ENCODE measurements at places on chromosomes 11 and 22. TPM values are rescaled to one million over a fixed set of nuclear protein-coding genes. Genes with fewer than 3 reads are reported as not detected.

MS4A12 gene
- not detected for total RNA-seq

SCGB2A2 gene
- total RNA-seq, result not detected

TXNRD2 gene
- 19.2 TPM for total RNA-seq

CLTCL1 gene
- total RNA-seq, result 9.0 TPM

MAPK8IP1 gene
- 8.5 TPM for total RNA-seq

TIMM10B gene
- 33.6 TPM for total RNA-seq

CHRM4 gene
- not detected for total RNA-seq

SYT8 gene
- total RNA-seq, result not detected

SULT4A1 gene
- not detected for total RNA-seq

PPP6R2 gene
- 36.0 TPM for total RNA-seq

DMC1 gene
- 1.4 TPM for total RNA-seq

MTFP1 gene
- 3.5 TPM for total RNA-seq

UPK3A gene
- total RNA-seq, result not detected

MEI1 gene
- total RNA-seq, result 4.3 TPM

TKFC gene
- 15.2 TPM for total RNA-seq

ZNRF3 gene
- 7.5 TPM for total RNA-seq

OR8G1 gene
- total RNA-seq, result not detected

RCOR2 gene
- total RNA-seq, result 0.95 TPM

P4HA3 gene
- 3.3 TPM for total RNA-seq

CD6 gene
- 0.93 TPM for total RNA-seq

APOL4 gene
- 9.5 TPM for total RNA-seq

TMEM86A gene
- total RNA-seq, result 2.2 TPM

ANO5 gene
- total RNA-seq, result 3.5 TPM

SLC5A4 gene
- 0.43 TPM for total RNA-seq

POLDIP3 gene
- 42.8 TPM for total RNA-seq

CARNS1 gene
- 1.6 TPM for total RNA-seq

NRIP3 gene
- 3.1 TPM for total RNA-seq

FREY1 gene
- 0.57 TPM for total RNA-seq

PDGFB gene
- 8.1 TPM for total RNA-seq

PIH1D2 gene
- total RNA-seq, result 0.86 TPM

OVCH2 gene
- total RNA-seq, result not detected

LIPT2 gene
- 1.4 TPM for total RNA-seq

NNMT gene
- total RNA-seq, result 631 TPM

CBLIF gene
- not detected for total RNA-seq

PLEKHA7 gene
- 9.0 TPM for total RNA-seq

All from posterior vena cava (tissue), 2 donors.